Hematopoietic multipotent progenitor cell treated with erythropoietin and hydrocortisone succinate and interleukin-3 and kit ligand, for 17 days (in vitro differentiated cells): ENCODE measurements at places on chromosomes 6 and 20.

- no peak for DNase-seq
Measured at GRCh38 chr6:36970892-36971842, 14.8 kb downstream of the MTCH1 start.

DNA sequence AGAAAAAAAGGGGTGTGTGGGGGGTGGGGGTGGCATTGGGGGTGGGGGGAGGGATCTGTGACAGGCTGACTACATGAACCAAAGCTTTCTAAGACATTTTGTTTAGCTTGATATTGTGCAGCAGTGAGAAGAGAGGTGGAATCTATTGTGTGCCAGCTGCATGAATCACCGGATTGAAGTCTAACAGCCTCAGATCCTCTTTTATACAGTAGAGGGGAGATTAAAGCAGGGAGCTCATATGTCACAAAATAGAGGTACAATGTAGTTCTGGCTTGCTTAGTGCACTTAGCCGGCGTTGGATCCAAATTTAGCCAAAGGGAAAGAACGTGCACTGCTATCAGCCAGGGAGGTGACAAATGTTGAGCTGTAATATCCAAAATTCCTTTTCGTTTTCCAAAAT, 404.2 kb upstream of the CITED2 start:
- no peak for DNase-seq

GRCh38 chr6:19070520-19070919, 683.4 kb downstream of the RNF144B start:
- DNase-seq: no peak

DNA sequence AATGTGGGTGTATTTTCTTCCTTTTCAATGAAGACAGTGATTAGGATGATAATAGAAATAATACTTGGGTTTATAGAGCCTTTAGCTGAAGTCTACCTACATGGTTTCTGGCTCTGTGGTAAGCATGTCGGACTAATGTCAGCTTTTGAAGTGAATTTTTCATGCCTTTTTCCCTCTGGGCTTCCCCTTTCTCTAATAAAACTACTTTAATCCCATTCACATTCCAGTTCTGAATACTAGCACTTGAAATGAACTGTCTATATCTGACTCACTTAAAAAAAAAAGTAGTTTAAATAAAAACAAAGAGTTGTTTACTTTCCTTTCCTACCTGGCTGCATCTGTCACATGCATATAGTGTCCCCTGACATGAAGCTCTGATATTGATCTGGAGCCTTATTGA, 545.9 kb upstream of the FLRT3 start:
- DNase-seq: no peak

- peak; percentile 62 for DNase-seq
Measured at GRCh38 chr6:43772681-43773049, 2.7 kb downstream of the VEGFA start.

- no peak for DNase-seq
Measured at GRCh38 chr6:88339761-88340160, 173.6 kb upstream of the CNR1 start.

GRCh38 chr20:46343975-46344357, 35.7 kb upstream of the CDH22 start:
- no peak for DNase-seq

DNA sequence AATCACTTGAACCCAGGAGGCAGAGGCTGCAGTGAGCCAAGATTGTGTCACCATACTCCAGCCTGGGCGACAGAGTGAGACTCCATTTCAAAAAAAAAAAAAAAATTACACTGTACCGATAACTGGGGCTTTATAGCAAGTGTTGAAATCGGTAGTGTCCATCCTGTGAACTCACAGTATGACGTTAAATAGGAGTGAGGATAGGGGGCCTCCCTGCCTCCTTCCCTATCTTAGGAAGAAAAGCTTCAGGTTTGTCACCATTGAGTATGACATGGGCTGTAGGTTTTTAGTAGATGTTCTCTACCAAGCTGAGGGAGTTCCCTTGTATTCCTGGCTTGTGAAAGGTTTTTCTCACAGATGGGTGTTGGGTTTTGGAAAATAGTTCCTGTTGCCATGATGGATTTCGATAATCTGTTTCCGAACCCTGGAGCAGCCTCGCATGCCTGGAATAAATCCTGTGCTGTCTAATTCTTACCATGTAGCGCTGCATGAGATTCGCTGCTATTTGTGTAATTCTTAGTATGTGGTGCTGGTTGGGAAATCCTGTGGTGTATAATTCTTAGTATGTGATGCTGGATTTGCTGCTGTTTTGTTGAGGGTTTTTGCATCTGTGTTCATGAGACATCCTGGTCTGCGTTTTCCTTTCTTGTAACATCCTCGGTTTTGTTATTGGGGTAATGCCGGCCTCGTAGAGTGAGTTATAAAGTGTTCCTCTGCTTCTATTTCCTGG, 23.6 kb downstream of the NTSR1 start:
- DNase-seq: no peak

DNA sequence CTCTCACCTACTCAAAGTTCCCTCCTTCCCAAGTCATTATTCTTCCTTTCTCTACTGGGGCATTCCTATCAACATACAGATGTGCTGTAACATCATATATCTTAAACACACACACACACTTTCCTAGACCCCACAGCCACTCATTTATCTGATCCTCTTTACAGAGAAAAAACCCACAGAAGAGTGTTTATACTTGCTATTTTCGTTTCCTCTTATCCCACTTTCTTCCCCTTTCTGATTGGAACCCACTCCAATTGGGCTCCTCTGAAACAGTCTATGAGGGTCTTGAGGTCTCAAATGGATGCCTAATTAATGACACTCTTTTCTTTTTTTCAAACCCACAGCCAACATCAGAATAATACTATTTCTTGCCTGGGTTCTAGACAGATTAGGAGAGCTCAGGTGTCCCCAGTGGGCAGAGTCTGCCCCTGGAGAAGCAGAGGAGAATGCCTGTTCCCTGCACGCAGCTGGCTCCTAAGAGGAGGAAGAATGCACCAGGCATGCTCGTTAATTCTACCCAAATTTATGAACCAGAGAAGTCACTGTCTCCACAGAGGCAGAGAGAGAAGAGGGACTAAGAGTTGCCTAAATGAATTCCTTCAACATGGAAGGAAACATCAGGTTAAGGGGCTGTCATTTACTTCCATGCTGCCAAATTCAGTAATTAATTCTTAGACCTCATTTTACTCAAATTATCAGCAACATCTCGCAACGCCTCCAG, 65.9 kb downstream of the CRYBG1 start:
- DNase-seq: no peak
